Activated CD8-positive, alpha-beta T cell treated with anti-CD3 and anti-CD28 coated beads, Interleukin-2, amount 10 ng/mL, durations not matched to agents 7 days and 5 days (primary cell): ENCODE measurements at places on chromosomes 1 and 21.

- H3K27me3 ChIP-seq = no peaks in the 10 kb centered on the region
- H3K27ac ChIP-seq = no peak overlapping the region
- DNase-seq = no peak
- no peak overlapping the region for H3K4me3 ChIP-seq
These were observed 9.9 kb upstream of the MIIP start for GRCh38 chr1:12009318-12009947.

DNA sequence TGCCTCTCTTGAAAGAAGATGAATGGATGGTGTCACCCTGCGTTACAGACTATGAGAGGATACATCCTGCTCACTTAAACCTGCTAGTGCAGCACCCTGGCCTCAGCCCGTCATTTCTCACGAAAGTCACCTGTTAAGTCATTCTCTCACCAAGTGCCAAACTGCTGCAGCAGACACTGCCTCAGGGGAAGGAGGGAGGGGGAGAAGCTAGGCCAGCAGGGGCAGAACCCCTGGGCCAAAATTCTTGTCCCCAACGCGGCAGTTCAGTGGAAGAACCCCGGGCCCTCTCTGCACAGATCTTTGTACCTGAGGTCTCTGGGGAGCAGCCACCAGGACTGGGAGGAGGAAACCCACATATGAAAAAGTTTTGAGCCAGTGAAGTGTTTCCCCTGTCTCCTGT, 37.6 kb downstream of the SYT6 start:
- no peak overlapping the region for H3K4me3 ChIP-seq
- no peak for DNase-seq
- no peak overlapping the region for H3K27ac ChIP-seq
- peaks cover 21% of the 10 kb centered on the region for H3K4me1 ChIP-seq

- no peak for DNase-seq
- H3K4me3 ChIP-seq = no peak overlapping the region
- no peaks in the 10 kb centered on the region for H3K36me3 ChIP-seq
- H3K27ac ChIP-seq = no peak overlapping the region
These were observed 71.3 kb downstream of the HLX start for GRCh38 chr1:220950576-220950975.

DNA sequence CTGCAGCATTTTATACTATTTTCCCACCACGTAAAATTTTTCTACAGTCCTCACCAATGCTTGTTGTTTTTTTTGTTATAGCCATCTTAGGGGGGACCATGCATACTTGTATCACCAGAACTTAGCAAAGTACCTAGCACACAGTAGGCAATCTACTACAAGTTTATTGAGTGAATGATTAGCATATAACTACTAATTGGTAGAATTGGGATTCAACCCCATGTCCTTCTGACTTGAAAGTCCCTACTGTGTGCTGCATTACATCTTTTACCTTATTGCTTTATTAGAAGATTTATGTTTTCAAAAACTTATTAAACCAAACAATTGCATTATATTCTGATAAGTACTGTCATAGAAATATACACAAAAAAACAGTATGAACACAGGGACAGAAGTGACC, 92.1 kb downstream of the CEP350 start:
- no peaks in the 10 kb centered on the region for H3K27me3 ChIP-seq
- H3K36me3 ChIP-seq = peaks cover 63% of the 10 kb centered on the region
- no peak overlapping the region for H3K4me3 ChIP-seq
- no peaks in the 10 kb centered on the region for H3K4me1 ChIP-seq
- no peak overlapping the region for H3K27ac ChIP-seq
- no peak for DNase-seq

GRCh38 chr1:238492271-238492670, 601.5 kb upstream of the ZP4 start:
- no peaks in the 10 kb centered on the region for H3K4me1 ChIP-seq
- no peaks in the 10 kb centered on the region for H3K36me3 ChIP-seq
- H3K27ac ChIP-seq = no peak overlapping the region
- DNase-seq = no peak
- no peaks in the 10 kb centered on the region for H3K27me3 ChIP-seq

- H3K27me3 ChIP-seq = peaks cover 2% of the 10 kb centered on the region
These were observed 108.1 kb upstream of the HAO2 start for GRCh38 chr1:119260506-119260905.

GRCh38 chr1:170790651-170791071, 126.7 kb downstream of the PRRX1 start:
- H3K36me3 ChIP-seq = no peaks in the 10 kb centered on the region
- no peaks in the 10 kb centered on the region for H3K4me1 ChIP-seq
- H3K27ac ChIP-seq = no peak overlapping the region
- no peak for DNase-seq
- H3K27me3 ChIP-seq = no peaks in the 10 kb centered on the region
